ENCODE measurements at places on chromosomes 6 and 20.

DNA sequence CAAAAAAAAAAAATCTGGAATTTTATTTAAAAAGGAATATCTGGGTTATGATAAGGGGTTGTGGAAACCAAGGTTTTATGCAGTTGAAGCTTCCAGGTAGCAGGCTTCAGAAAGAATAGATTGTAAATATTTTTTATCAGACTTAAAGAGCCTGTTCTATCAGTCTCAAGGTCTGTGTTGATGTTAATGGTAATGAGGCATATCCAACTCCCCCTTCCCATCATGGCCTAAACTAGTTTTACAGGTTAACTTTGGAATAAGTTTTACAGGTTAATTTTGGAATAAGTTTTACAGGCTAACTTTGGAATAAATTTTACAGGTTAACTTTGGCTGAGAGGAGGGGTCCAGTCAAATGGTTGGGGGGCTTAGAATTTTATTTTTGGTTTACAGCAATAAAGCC lies 92.4 kb downstream of the CD24 start:
- no peak for ATAC-seq

- no peak for ATAC-seq
These were observed 2.7 kb downstream of the MYB start for GRCh38 chr6:135183532-135184440.

- peak; percentile 17 for ATAC-seq
These were observed 39.5 kb upstream of the REV3L start for GRCh38 chr6:111522393-111523020.

GRCh38 chr20:41701588-41702348 lies 83.6 kb upstream of the CHD6 start:
- peak; percentile 94 for ATAC-seq

GRCh38 chr20:57434390-57434700 lies 43.1 kb downstream of the RBM38 start:
- no peak for ATAC-seq

GRCh38 chr6:140537834-140538705 lies 1163.6 kb upstream of the CITED2 start:
- ATAC-seq = peak; percentile 86

DNA sequence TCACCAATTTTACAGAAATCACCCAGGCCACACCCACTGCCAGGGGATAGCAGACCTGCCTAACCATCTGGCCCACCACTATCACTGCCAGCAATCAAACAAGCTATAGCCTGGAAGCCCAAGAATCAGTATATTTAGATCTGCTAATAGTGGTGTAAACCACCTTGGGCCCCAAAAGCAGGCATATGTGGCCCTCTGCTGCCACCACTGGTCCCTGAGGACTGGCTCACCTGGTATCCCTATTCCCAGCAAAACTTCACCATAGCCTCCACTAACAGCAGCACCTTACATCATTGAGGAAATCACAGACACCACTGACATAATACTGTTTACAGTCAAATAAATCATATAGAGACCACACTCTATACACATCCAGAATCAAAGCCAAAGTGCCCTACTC lies 880.4 kb upstream of the MAN1A1 start:
- no peak for ATAC-seq

- no peak for ATAC-seq
These were observed 7.9 kb upstream of the PRELID3B start for GRCh38 chr20:59050437-59050836.

- ATAC-seq = peak; percentile 28
These were observed 109.6 kb upstream of the BACH2 start for GRCh38 chr6:90406142-90406794.

DNA sequence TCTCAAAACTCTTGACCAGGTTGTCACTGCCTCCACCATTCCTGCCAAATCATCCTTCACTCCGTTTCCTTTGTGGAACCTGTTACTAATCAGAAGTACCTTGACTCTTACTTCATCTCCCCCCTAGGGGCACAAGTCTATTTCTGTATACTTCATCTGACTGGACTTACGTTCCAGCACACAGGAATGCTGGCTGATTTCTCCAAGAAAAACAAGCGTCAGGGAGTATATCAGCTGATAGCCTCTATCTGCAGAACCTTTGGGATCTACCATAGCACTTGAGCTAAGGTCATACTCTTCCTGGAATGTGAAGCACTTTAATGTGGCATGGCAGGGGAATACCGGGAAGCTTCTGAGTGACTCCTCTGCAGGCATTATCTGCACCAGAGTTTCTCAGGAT lies 178.1 kb upstream of the MOCS1 start:
- ATAC-seq = no peak

GRCh38 chr6:124960757-124961463 lies 1.3 kb upstream of the RNF217 start:
- no peak for ATAC-seq

DNA sequence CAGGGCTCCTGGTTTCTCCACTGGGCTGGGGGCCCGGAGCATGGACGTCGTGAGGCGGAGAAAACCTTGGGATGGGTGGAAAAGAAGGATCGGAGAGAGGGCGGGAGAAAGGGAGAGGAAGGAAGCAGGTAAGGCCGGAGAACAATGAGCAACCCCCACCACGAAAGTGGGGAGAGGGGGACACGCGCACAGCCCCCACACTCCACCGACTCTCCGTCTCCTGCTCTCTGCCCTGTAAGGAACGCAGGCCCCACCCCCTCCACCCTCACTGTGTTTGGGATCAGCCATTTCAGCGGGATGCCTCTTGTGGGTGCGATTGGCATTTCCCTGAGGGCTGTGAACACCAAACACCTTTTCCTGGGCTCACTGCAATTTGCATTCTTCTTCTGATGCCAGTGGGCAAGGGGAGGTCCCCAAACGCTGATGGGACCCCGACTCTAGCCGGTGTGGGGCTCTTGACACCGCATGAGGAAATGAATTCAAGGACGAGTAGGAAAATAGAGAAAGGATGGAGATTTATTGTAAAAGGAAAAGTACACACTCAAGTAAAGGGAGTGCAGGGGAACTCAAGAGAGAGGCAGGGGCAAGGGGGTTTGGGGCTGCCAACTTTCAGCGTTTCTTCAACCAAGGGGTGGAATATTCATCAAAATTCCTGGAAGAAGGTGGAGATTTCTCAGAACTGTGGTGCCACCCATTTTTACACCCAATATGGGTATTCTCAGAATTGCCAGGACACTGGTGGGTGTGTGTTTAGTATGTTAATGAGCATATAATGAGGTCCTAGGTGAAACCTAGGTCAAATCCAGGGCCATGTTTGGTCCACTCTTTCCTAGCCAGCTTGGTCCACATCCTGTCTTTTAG lies 13.1 kb upstream of the RAET1L start:
- no peak for ATAC-seq

DNA sequence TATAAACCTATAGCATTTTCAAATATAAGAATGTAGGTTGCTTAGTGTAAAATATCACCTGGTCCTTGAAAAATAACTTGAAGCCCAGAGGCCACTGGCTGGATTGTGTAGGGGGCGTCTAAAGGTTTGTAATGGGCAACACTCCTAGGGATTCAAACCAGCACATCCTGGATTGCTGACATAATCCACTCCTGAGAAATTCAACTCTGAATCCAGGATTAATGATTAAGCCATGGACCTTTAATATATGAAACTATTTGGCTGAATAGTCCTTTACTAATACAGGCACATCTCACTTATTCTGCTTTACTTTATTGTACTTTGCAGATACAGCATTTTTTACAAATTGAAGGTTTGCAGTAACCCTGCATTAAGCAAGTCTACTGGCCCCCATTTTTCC lies 160.8 kb downstream of the UBE3D start:
- no peak for ATAC-seq

DNA sequence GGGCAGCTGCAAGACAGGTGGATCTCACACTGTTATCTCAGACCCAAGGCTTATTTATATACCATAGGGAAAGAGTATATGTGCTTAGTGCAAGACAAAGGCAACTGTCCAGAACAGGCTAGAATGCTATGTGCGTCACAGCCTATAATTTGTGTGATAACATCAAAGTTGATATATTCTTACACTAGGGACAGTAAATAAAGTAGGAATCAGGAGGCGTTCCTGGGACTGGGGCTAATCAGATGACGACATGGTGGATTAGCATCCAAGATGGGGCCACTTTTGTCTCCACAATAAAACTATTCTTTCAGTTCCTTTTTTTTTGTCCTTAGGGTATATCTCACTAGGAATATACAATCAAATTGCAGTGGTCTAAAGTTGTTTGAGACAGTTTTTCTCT lies 54.9 kb upstream of the IER3 start:
- no peak for ATAC-seq

DNA sequence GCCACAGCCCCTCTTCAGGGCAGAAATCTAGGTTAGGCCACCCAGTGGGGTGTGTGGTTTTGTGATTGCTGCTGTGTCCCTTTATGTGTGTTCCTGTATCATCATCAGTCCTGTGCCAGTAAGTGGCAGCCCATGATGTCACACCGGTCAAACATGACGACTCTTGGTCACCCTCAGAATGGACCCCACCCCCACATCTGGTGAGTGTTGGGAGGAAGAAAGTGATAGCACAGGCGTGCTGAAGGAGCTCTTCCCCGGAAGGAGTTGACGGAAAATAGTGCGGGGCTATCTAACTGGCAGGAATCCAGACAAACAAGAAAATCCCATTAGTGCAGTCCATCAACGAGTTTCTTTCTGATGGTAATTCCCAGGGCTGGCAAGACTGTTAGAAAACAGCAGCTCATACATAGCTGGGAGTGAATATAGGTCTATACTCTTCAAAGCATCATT lies 33.4 kb upstream of the IL17A start:
- no peak for ATAC-seq

DNA sequence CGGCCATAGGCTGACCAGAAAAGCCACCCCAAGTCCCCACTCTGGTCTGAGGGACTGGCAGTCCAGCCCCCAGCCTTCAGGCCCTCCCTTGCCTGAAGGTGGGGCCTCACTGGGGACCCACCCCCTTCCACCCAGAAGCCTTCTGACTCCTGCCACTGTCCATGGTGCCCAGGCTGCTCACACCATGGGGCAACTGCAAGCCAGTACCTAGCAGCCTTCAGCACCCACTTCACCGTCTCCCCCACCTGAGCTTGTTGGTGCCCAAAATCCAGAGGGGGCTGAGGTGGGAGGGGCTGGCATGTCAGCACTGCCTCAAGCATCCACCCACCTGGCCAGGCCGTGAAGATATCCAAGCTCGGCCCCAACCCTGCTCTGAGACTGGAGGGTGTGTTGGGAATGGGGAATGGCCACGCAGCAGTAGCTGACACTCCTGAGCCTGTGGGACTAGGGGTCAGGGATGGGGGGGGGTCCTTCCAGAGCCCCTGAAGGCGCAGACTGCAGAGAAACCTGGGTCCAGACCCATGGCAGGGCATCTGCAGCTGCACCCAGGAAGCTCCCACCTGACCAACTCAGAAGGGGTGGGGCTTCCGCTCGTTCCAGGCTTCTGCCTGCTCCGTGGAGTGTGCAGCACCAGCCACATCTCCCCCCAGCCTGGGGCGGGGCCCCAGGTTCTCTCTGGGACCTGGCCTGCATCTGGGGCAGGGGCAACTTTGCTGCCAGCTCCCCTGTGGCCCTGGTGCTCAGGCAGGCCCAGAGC lies 942.1 kb upstream of the EPHA7 start:
- ATAC-seq = no peak

GRCh38 chr6:108693430-108694154 lies 132.9 kb downstream of the FOXO3 start:
- ATAC-seq = no peak

GRCh38 chr20:61770113-61770585 lies 295.5 kb downstream of the TAF4 start:
- ATAC-seq = no peak

- ATAC-seq = no peak
These were observed 54.9 kb downstream of the ANKRD6 start for GRCh38 chr6:89487864-89488263.

DNA sequence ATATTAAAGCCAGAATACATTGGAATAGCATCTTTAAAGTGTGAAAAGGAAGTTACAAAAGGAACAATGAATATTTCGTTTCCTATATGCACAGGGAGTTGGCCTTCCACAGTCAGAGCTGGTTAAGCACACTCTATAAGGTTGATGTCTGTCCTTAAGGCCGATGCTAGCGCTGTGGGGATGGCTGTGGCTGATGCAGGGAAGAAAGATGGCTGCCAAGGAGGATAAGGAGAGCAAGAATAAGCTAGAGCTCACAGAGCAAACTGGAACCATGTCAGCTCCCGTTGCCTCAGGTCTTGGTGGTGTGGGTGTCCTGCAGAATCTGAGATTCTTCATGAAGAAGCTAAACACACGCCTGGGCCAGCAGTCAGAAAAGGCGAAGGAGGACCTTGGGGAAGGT lies 20.8 kb upstream of the STX11 start:
- no peak for ATAC-seq

DNA sequence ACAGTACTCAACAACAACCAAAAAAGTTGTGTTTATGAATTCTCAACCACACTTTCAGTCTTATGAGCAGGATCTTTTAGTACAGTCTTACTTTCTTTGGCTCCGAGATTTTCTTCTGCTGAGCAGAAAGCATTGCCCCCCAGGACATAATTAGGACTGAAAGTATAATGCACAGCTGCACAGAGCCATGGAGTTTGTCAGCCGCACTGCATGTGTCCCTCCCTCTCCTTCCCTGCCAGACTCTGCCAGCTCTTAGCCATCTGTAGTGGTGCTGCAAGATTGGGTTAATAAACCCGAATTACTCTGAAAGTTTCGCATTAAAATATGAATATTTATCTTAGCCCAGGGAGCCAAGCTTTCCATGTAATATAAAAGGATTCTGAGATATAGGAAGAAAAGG lies 179.6 kb upstream of the PTCHD4 start:
- ATAC-seq = no peak

GRCh38 chr6:50003139-50003538 lies 18.7 kb downstream of the DEFB110 start:
- no peak for ATAC-seq

- no peak for ATAC-seq
These were observed 816.3 kb downstream of the DHX35 start for GRCh38 chr20:39778431-39778830.

- ATAC-seq = peak; percentile 99
These were observed 53.7 kb downstream of the BMP7 start for GRCh38 chr20:57212534-57213276.

- no peak for ATAC-seq
These were observed 1.8 kb downstream of the PTPRK start for GRCh38 chr6:128518434-128519131.

GRCh38 chr6:71478834-71479541 lies 190.4 kb downstream of the OGFRL1 start:
- ATAC-seq = peak; percentile 87

- no peak for ATAC-seq
These were observed 10.7 kb upstream of the SLA2 start for GRCh38 chr20:36656733-36657132.

- ATAC-seq = no peak
These were observed 52.5 kb downstream of the SSR1 start for GRCh38 chr6:7260291-7261031.

- ATAC-seq = no peak
These were observed 218.2 kb upstream of the LRFN2 start for GRCh38 chr6:40805336-40805735.

GRCh38 chr20:19633985-19634384 lies 124.1 kb upstream of the RIN2 start:
- ATAC-seq = no peak

- no peak for ATAC-seq
These were observed 3.6 kb upstream of the PTGIS start for GRCh38 chr20:49571553-49571835.

DNA sequence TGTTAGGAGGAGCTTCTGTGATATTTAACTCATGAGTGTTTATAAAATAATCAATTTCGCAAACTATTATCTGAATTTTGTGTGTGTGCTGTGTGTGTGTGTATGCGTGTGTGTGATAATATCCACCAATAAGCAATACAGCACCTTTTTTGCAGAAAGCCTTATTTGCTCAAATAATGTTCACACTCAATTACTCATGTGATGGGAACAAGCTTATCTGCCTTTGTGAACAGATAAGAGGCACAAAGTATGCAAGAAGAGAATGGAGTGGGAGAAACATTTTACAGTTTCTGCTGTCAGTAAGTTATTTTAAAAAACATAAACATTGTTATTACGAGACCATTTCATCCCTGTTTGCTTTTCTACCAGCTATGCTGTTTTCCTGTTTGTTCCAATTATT lies 36.7 kb upstream of the PTPRK start:
- no peak for ATAC-seq

Measured in motor neuron (in vitro differentiated cells).